Kidney (tissue), 22 donors: ENCODE measurements at places on chromosomes 12 and 14.

GRCh38 chr12:68356060-68356695, 24.0 kb upstream of the MDM1 start:
- no peak for DNase-seq

- DNase-seq = no peak
Observed at GRCh38 chr12:94730847-94731246, 80.5 kb upstream of the TMCC3 start.

DNA sequence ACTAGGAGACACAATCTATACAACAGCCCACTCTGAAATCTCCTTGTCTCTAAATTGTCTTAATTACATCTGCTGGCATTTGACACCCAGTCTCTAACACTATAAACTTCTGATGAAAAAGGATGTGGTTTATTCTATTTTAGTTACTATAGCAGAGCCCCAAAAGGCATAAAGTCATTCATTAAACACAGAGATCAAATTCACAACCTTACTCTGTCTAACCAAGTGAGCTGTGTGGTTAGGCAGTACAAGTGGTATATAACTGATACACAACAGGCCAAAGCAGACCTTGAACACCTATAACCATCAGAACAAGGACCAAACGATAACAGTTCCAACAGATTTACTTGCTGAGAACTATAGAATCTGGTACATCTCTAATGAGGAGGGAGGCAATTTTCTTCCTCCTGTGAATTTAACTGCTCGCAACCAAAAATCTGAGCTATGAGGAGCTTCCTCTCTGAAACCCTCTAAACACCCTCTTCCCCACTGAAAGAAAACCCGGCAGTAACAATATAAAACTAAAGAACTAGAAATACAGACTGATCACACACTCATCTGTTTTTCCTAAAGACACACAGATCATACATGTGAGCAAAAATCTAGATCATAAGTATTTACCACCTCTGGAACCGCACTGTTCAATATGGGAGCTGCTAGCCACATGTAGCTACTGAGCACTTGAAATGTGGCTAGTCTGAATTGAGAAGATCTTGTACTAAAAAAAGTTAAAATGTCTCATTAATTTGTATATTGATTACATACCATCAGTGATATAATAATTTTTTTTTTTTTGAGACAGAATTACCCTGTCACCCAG, 17.7 kb downstream of the SPPL3 start:
- DNase-seq = no peak

DNA sequence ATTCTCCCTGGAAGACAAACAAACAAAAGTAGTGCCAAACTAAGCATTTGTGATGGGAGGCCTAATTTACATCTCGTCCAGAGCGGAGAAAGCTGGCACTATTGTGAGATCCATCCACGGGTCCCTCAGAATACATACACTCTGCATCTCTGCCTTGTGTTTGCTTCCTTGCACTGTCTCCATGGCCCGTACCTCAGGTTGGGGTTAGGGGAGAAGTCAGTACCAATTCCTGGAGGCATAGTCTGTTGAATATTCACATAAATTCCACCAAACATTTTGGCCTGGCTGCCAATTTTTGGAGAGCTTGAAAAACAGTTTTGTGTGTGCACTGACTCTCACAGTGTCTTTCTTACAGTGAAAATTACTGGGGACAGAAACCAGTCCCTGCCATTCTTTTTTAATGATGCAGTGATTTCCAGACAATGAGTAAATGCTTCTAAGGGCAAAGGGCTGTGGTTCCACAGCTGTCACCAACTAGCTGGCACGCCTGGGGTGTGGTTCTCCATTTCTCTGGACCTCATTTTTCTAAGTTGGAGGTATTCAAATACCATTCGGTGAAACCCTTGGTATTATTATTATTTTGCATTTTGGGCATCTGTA, 119.7 kb upstream of the HIF1A start:
- no peak for DNase-seq

GRCh38 chr14:72513965-72514659, 379.8 kb downstream of the DPF3 start:
- DNase-seq = no peak

DNA sequence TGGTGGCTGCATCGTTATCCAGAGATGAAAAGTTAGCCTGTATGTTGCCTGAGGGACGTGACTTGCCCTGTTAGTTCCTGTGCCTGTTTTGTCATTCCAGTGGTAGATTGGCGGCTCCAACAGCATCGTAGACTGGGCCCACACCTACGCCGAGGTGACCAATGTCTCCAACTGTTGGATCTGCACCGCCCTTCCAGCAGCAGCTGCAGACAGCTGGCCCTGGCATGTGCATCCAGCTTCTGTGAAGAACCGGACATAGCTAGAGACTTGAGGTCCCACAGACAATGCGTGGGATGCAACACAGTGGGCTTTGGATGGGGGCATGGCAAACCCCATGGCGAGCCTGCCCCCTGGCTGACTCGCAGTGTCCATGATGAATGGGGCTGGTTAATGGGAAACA, 93.0 kb upstream of the TMPO start:
- DNase-seq = no peak

DNA sequence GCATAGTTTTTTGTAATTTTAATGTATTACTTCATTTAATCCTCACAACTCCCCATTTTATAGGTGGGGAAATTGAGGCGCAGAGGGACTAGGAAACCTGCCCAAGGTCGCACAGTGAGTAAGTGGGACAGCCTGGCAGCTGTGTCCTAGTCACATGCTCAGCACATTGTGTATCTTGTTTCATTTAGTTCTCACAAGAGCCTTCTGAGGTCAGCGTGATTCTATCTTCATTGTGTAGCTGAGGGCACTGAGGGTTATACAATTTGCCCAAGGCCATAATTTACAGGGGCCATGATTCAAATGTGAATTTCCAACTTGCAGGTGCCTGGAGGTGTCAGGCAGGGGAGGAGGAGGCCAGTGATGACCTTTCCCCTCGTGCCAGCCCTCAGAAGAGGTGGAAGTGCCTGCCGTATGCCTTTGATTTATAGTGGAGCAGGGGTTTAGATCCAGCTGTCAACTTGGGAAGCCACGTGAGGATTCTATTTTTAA, 30.3 kb upstream of the SMOC1 start:
- DNase-seq = no peak
